ENCODE measurements at places on chromosomes 3 and 15. TPM values are rescaled to one million over a fixed set of nuclear protein-coding genes. Genes with fewer than 3 reads are reported as not detected.
A peak's percentile ranks its signal among the peaks of the same experiment; 100 is the strongest.

NR2C2 gene
- total RNA-seq: 62.3 TPM

SKOR1 gene
- 0.81 TPM for total RNA-seq

SI gene
- not detected for total RNA-seq

SLC51B gene
- total RNA-seq: not detected

CLDN1 gene
- 11.0 TPM for total RNA-seq

SH2D7 gene
- not detected for total RNA-seq

EXD1 gene
- total RNA-seq: not detected

ANKUB1 gene
- total RNA-seq: not detected

PRICKLE2 gene
- 45.5 TPM for total RNA-seq

DNA sequence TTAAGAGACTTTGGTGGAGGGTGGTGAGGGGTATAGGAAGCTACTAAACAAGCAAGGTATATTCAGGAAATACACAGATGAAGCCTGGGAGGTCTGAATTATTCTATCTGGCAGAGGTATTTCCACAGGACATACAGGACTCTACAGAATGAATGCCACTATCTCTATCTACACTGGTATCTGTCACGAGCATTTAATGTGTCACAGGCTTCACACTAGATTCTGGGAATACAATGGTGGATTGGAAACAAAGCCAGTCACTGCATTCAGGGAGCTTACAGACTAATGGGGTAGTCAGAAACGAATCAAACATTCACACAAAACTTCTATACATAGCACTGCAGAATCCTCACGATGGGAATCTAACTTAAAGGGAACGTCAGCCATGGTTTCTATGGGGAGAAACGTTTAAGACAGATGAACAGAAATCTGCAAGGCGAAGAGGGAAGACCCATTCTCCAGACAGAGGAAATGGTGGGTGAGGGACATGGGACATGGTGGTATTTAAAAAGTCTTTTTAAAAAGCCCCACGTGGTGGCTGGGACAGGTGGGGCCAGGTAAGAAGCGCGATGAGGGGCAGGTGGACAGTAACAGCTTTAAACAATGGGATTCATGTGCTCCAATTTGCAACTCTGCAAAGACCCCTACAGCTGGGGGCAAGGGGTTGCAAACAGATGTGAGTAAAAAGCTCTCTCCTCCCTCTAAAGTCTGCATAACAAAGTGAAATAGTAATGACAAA, 16.5 kb downstream of the LRIG1 start:
- DNase-seq: no peak

GRCh38 chr3:46778101-46778500, 60.4 kb upstream of the PRSS50 start:
- DNase-seq: no peak

- DNase-seq: no peak
These were observed 346.9 kb downstream of the WDR72 start for GRCh38 chr15:53412542-53412941.

DNA sequence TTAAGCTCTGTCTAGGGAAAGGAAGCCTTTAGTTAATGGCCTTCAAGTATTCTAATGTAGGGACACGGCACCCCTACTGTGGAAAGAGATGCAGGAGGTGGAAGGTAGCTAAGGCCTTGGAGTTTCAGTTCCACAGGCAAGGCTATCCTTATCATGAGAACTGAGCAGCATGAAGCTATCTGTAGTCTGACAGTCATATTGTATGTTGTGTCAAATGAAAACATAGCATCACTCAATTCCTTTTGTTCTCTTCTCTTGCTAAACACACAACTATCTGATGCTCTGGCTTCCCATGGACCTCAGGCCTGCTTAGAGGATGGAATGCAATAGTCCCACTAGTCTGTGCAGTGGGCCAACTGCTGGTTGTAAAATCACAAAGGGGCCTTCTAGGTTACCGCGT, 380.9 kb downstream of the FHIT start:
- DNase-seq: no peak

- no peak for DNase-seq
These were observed 630.1 kb downstream of the MAGI1 start for GRCh38 chr3:65408531-65409175.

GRCh38 chr3:181564222-181564621, 147.5 kb upstream of the SOX2 start:
- DNase-seq: no peak

DNA sequence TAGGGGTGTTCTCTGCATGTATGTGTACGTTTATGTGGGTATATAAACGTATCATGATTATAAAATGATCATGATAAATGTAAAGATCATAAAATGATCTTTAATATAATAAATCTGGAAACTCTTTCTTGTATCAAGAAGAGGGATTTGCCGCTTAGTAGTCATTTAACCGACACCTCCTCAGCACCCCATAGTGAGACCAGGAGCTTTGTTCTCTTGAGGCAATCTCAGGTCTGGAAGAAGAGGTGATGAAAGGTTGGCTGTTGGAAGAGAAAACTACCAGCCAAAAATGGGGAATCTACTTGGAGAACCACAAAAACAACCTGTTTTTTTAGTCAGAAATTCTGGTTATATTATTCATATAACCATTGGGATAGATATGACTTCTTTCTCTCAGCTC, 38.7 kb downstream of the TGFBR2 start:
- DNase-seq: no peak

DNA sequence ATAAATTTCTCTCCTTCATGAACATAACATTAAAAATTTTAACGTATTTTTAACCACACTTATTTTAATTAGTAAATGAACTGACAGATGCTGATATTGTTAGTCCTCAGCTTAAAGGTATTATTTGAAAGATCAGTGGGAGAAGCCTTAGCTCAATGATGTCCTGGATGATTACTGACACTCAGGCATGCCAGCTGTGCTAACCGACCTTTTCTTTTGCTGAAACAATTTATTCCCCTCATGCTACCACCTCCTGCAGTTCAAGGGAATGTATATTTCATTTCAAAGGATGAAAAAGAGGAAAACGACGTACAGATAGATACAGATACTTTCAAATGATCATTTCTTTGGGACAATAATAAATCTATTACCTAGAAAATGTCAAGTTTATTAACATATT, 620.8 kb downstream of the FGF12 start:
- no peak for DNase-seq

DNA sequence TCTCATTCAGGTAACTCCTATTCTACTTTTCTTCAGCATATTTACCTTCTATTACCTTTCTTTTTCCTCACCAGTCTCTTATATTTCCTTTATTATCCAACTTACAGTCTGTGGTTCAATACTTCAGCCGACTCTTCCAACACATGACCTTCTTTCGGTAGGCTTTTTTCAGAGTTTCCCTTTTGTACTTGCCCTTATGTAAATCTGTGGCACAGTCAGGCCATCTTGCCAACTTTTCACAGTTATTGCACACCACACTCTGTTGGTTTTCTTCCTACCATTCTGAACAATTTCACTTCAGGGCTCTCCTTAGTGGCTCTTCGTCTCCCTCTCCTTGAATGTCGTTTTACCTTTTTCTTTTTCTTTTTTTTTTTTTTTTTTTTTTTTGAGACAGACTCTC, 427.8 kb downstream of the LPP start:
- peak; percentile 14 for DNase-seq

DNA sequence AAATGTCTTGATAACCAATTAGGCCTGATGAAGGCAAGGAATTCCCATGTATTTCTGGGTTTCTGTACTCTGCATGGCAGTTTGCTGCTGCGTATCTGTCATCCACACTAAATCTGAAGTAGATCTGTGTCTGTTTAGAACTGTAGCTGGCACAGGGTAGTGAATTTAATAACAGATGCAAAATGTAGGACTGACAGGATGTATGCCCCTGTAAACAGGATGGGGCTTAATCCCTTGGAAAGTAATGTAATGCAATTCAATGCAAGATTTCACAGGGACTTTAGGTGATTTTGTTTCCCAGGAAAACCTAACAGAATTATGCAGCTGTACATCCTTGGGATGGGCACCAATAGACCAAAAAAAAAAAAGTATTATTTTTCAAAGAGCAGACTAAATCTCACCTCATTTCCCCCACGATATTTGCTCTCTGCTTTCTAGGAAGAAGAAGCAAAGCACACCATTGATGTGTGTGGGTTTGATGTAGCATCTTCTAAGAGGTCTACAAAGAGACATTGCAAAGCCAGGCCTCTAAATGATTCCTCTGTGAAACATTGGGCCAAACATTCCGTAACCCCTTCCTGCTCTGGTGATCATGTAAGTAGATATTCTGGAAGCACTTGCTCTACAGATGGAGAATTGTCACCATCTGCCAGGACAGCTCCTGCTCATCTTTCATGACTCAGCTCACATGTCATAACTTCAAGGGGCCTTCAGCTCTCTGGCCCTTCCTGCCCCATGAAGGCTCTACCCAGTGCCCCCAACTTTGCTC, 464.3 kb upstream of the RGMA start:
- no peak for DNase-seq

- no peak for DNase-seq
These were observed 51.4 kb downstream of the NFKBIZ start for GRCh38 chr3:101900736-101901135.

- DNase-seq: peak; percentile 28
These were observed 30.9 kb downstream of the CDC25A start for GRCh38 chr3:48157202-48157840.
